ENCODE measurements at places on chromosomes 3 and 15.

GRCh38 chr3:42685363-42685881, at the start of gene KLHL40:
Gene KLHL40 (plus strand): TSS chr3:42685537. CDS start chr3:42685619, 82 bp downstream.
- DNase-seq, result no peak

DNA sequence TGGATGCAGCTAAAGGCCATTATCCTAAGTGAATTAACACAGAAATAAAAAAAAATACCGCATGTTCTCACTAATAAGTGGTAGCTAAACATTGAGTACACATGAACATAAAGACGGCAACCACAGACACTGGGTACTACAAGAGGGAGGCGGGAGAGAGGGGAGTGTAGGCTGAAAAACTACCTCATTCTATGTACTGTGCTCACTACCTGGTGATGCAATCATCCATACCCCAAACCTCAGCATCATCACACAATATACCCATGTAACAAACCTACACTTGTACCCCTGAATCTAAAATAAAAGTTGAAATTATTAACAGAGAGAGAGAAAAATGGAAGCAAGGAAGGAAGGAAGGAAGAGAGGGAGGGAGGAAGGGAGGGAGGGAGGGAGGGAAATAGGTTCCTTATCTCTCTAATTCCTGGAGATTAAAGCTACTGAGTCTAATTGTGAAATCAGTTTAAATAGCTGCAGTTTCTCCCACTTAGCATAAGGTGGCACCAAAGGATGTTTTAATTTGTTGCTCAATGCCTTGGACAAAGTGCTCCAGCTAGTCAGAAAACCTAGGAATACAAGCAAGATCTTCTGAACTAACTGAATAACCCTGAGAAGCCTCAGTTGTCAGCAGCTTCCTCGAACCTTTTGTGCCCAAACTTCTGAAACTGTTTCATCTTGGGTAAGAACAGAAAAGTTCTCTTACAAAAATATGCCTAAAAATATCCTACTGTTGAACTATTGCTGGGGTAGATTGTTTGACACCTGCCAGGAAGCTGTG, 79.4 kb upstream of the ATP11B start:
- no peak for DNase-seq

- DNase-seq, result no peak
Observed at GRCh38 chr3:126541628-126542339, 16.9 kb downstream of the C3orf22 start.

- DNase-seq, result no peak
Observed at GRCh38 chr3:150237490-150237889, 170.6 kb upstream of the TSC22D2 start.

- DNase-seq, result no peak
Observed at GRCh38 chr15:35827911-35828310, 281.9 kb upstream of the DPH6 start.

Measured in stimulated activated CD8-positive, alpha-beta memory T cell treated with anti-CD3 and anti-CD28 coated beads, Interleukin-4, amount 100 ng/mL, for 48 hours (primary cell).